ENCODE measurements at places on chromosomes 4 and X. TPM values are rescaled to one million over a fixed set of nuclear protein-coding genes. Genes with fewer than 3 reads are reported as not detected.

DNA sequence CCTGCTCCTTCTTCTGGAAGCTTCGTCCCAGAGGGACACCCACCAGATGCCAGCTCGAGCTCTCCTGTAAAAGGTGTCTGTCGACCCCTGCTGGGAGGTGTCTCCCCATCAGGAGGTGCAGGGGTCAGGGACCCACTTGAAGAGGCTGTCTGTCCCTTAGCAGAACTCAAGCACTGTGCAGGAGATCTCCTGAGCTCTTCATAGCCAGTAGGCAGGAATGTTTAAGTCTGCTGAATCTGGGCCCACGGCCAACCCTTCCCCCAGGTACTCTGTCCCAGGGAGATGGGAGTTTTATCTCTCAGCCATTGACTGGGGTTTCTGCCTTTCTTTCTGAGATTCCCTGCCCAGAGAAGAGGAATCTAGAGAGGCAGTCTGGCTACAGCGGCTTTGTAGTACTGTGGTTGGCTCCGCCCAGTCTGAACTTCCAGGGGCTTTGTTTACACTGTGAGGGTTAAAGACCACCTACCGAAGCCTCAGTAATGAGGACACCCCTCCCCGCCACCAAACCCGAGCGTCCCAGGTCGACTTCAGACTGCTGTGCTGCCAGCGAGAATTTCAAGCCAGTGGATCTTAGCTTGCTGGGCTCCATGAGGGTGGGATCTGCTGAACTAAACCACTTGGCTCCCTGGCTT lies 1383.0 kb upstream of the TENM3 start:
- no peak overlapping the region for H3K4me3 ChIP-seq
- no peak for DNase-seq
- no peaks in the 10 kb centered on the region for H3K36me3 ChIP-seq
- H3K4me1 ChIP-seq, result no peaks in the 10 kb centered on the region
- H3K27me3 ChIP-seq, result no peaks in the 10 kb centered on the region
- H3K27ac ChIP-seq, result no peak overlapping the region

DNA sequence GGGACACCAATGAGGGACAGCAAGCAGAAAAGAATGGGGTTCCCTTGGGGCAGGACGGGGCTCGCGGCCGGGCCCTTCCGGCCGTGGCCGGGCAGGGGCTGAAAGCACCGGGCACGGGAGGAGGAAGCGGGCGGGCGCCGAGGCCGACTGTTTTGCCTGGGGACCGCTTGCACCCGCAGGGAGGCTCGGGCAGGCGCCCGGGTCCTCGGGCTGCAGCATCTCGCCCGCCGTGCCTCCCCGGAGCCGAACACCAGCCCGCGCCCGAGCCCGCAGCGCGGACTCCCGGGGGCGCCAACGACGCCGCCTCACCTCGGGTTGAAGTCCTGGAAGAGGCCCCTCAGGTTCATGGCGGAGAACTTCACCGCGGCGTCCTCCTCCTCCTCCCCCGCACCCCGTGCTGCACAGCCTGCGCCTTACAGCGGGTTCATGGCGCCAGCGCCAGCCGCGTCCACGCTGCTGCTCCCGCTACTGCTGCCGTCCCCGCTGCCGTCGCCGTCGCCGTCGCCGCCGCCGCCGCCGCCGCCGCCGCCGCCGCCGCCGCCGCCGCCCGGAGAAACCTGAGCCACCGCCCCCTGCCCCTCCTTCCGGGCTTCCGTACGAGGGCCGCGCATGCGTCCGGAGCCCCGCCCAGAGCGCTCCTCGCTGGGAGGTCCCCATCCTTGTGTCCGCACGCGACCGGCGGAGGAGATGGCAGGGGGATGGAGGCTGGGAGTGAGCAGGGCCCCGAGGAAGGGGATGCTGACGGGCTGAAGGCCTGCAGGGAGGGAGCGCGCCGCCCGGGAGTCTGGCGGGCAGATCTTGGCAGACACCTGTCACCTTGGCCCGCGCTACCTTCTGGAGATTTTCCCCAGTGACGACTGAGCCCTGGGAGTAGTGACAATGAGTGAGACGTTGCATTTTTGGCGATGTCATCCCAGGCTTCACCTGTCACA lies at the start of gene TMEM185A:
Gene TMEM185A, minus strand, starts transcription at position 559 of the 932 bp plus-strand sequence. Its CDS starts 212 bp downstream, at position 347.
- H3K27ac ChIP-seq, result peak within 1 kb of the TSS; percentile 77
- no peaks in the 10 kb centered on the region for H3K36me3 ChIP-seq
- no peaks in the 10 kb centered on the region for H3K27me3 ChIP-seq
- peak; percentile 85 for DNase-seq
- peak within 1 kb of the TSS; percentile 73 for H3K4me3 ChIP-seq

- H3K27ac ChIP-seq, result no peak overlapping the region
- H3K27me3 ChIP-seq, result no peaks in the 10 kb centered on the region
- H3K36me3 ChIP-seq, result no peaks in the 10 kb centered on the region
Measured at GRCh38 chr4:79209822-79210635, 115.8 kb downstream of the NAA11 start.

GRCh38 chr4:110137829-110138228 lies 60.6 kb downstream of the ELOVL6 start:
- no peak for DNase-seq
- no peaks in the 10 kb centered on the region for H3K4me1 ChIP-seq
- H3K27ac ChIP-seq, result no peak overlapping the region
- no peaks in the 10 kb centered on the region for H3K27me3 ChIP-seq
- H3K4me3 ChIP-seq, result no peak overlapping the region
- H3K36me3 ChIP-seq, result no peaks in the 10 kb centered on the region

The NLGN3 gene
- polyA plus RNA-seq, result not detected
